ENCODE measurements at places on chromosomes 6 and 20.

DNA sequence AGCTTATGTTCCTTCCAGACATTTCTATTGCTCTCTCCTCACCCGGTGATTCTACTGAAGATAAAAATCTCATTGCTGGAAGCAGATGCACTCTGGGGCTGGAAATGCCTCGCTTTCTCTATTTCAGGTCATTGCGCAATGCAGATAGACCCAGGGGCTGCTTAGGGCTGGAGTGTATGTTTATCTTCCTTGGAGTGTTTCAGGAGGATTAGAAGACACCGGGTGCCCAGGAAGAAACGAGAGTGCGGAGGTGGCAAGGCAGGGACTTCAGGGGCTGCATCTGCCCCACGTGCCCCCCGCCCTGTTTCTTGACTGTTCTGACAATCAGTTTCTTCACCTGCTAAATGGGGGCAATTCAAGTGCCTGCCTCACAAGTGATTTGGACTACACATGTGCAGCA is 45.6 kb upstream of the IYD start:
- DNase-seq, result no peak

DNA sequence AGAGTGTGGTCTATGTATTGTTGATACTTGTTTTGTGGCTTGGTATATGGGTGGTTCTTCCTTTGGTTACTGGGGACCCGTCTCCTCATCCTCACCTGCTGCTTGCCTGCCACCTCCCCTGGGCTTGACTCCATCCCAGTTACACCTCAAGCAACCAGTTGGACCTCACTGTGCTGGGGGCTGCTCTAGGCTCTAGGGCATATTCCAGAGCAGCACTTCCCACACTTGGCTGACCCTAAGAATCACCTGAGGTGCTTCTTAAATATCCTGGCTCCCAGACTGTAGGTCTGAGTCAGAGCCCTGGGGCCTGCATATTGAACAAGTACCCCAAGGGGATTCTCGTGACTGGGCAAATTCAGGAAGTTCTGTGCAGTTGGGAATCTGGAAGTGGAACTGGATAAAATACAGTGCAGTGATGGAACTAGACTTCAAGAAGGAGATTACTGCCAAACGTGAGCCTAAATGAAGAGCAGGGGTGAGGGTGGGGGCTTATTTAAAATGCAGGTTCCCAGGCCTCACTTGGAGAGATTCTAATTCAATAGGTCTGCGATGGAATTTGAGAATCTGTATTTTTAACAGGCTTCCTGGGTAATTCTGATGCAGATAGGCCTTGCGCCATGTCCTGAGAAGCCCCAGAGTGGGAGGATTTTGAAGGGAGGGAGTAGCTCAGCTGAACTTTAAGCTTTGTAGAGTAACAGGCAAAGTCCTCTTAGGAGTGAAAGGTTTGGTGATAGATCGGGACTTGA is 7.6 kb downstream of the SPATS1 start:
- no peak for DNase-seq

- DNase-seq, result no peak
These were observed 350.6 kb upstream of the PLCB4 start for GRCh38 chr20:8718279-8718678.

- no peak for DNase-seq
These were observed 4.6 kb upstream of the OSBPL2 start for GRCh38 chr20:62233684-62234083.

- no peak for DNase-seq
These were observed 33.3 kb downstream of the ZC3H12D start for GRCh38 chr6:149451376-149452036.

DNA sequence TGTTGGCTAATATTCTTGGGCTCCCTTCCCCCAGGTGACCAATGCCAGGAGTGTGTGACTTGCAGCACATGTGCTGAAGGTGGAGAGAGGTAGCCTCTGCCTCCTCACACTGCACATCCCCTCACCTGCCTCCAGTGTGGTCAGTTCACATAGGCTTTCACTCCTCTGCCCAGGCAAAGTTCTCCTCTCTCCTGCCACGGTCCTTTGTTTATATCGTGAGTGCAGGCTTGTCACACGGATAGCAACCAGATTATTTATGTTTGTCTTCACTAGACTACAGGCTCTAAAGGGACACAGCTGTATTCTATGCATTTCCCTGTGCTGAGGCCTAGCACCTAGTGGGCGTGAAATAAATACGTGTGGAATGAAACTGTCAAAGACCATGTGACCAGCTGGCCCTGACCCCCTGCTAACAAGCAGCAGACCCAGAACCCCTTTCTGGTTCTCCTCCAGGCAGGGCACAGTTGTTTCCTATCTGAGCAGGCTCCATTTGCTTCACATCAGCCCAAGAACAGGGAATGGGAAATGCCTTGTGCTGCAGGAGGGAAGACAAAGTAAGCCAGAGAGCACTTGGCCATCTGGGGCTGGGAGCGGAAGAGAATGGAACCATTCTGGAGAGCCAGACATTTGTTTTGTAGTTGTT is 42.3 kb downstream of the UNC5CL start:
- DNase-seq, result no peak

DNA sequence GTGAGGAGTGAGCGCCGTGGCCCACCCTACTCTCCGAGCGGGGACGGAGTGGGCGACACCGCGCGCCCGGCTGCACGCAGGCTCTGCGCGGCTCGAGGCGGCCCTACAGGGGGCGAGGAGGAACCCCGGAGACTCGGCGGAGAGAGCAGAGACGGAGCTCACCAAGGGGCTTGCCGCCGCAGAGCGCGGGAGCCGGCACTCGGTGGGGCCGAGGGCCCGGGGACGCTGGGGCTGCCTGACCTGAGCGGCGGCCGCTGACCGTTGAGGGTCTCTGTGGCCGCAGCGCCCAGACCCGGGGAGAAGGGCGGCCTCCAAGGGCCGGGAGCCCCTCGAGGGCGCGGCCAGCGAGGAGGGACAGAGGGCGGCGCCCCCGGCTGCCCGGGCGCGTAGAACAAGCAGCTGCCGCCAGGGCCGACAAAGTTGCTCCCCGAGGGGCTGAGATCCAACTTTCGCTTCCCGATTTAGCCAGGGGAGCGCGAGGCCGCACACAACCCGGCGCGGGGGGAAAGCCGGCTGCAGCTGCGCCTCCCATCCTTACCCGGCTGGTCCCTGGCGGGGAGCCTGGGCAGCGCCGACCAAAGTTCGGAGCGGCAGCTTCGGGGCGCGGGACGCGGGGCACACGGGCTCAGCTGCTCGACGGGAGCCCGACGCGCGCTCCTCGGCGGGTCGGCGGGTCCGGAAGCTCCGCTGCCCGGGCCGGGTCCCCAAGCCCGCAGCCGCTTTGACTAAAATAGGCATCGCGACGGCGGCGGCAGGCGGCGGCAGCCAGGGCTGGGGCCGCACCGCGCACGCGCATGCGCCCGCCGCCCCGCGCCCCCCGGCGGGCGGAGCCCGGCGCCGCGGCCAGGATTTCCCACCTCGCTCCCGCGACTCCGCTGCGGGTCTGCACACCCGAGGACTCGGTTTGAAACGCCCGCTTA is 43.1 kb downstream of the POPDC3 start:
- DNase-seq, result no peak

DNA sequence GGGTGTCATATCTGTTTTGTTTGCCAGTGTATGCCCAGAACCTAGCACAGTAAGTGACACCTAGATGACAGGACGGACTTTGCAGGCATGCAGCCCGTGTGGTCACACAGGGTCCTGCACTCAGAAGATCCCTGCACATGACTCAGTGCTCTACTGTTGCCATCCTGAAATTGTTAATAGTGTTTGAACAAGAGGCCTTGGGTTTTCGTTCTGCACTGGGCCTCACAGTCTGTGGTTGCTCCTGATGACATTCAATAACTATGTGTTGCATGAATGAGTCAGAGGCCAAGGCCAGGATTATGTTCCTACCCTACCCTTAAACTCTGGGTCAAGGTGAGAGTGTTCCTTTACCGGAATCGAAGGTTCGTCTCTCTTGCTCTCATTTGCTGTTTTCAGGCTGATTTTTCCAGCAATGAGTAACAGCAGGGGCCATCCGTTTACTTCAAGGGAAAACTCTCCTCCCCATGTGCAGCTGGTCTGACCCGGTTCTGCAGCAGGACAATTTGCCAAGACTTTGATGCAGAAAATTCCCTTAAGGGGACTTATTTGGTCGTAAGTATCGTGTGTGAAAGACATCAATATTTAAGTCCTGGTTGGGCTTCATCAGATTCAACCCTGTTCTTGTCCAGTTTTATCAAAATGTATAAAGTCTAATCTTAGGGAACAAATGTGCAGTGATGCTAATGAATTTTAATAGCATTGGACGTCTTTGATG is 13.0 kb upstream of the PFDN4 start:
- DNase-seq, result no peak

DNA sequence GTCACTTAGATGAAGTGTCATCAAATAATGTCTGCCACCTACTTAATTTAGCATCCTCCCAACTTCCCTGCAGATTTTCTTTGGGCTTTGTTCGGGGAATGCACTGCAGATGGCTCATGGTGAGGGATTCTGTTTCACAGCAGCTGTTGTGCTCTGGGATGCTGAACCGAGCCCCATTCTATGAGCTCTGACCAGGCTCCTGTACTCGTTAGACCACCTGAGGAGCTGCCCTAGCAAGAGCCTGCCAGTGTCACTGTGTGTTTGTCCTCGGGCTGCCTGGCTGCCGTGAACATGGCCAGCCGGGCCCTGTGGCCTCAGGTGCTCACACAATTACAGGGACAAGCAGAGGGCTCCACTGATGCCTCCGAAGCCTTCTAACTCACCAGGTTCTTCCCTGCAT is 238.8 kb upstream of the ECI2 start:
- DNase-seq, result no peak

GRCh38 chr6:42020967-42021366 is 29.4 kb upstream of the TAF8 start:
- no peak for DNase-seq

GRCh38 chr20:36086767-36087166 is 67.8 kb upstream of the EPB41L1 start:
- no peak for DNase-seq

DNA sequence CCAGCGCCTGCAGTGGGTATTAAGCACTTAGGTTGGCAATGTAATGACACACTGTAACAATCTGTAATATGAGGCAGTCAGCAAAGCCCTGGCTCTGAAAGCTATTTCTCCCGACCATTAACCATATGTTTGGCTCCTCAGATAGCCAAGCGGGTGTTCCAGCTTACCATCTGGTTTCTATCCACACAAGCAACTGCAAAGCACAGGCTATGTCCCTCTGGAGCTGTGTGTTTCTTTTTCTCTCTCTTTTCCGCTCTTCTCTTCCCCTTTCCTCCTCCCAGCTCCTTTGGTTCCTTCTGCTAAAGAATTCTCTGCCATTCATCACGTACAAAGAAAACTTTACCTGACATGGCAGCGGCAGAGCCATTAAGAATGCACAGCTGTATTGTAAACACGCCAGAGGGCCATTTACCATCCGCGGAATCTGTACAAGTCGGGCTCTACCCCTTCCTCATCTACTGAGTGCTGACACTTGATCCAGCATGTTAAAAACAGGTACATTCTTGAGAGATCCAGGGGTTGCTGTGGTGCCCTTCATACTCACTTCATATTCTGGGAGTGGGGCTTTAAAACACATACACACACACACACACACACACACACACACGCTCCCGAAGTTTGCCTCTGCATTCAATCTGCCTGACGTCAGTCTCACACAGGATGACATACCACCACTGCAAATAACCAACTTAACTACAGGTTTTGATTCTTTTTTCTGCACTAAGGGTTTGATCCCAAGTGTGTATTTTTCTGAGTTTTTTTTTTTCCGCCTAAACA is 77.2 kb downstream of the BACH2 start:
- no peak for DNase-seq

All from omental fat pad (tissue), 4 donors.